ENCODE measurements at places on chromosomes 3 and 15. TPM values are rescaled to one million over a fixed set of nuclear protein-coding genes. Genes with fewer than 3 reads are reported as not detected.

Gene SLCO3A1
- 11.9 TPM for total RNA-seq

Gene SIDT1
- total RNA-seq = 12.3 TPM

Gene SKOR1
- total RNA-seq = 0.88 TPM

Gene GPR62
- total RNA-seq = 0.36 TPM

Gene PTH1R
- 12.3 TPM for total RNA-seq

Gene ERC2
- total RNA-seq = 9.4 TPM

Gene LSAMP
- 5.4 TPM for total RNA-seq

Gene GABRG3
- total RNA-seq = not detected

Gene CACNA1D
- 2.9 TPM for total RNA-seq

Gene STRIT1
- total RNA-seq = not detected

Gene CLN6
- 10.5 TPM for total RNA-seq

Gene DTX3L
- 17.7 TPM for total RNA-seq
